GM04504 (cell line): ENCODE measurements at places on chromosomes 3 and 15.

GRCh38 chr15:45618813-45619212 is 16.0 kb upstream of the SQOR start:
- no peak for DNase-seq

DNA sequence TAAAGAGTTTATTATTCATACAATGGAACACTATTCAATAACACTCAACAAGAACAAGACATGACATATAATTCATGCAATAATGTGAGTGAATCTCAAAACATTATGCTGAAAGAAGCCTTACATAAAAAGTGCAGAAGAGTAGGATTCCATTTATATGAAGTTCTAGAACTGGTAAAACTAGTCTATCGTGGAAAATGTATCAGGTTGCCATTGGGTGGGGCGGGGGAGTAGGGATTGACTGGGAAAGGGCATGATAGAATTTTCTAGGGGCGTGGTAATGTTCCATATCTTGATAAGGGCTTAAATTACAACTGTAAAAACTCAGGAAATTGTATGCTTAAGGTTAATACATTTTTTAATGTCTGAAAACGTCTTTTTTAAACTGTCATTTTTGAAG is 247.9 kb downstream of the SATB1 start:
- no peak for DNase-seq

DNA sequence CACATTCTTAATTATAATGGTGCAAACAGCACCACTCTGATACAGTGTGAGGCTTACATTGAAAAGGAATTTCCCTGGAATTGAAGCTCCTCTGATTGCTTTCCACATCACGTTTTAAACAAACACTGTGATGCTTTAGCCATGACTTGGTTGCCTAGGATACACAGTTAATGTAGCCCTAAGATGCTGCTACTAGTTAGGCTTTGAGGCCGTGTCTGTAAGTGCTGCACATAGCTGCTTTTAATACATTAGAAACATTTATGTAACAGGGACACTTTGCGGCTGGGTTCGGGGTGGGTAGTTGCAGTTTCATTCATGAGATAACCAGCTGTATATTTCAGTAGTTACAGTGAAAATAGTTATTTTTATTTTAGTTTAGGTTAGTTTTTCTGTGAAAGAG is 334.7 kb downstream of the NLGN1 start:
- no peak for DNase-seq

DNA sequence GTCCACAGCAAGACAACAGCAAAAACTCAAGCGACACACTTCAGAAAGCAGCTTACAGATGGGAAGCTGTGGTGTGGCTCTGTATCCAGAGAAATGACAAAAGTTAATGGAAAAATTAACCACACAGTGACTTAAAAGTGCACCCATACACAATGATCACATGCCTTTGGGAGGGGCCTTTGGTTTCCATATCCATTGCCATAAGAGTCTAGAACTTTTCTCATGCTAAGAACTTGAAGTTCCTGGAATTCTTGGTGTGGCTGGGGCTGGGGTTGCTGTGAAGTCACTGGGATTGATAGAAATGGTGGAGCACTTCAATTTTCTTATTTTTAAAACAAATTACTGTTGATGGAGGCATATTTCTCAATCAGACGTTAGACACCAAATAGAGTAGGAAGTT is 108.6 kb upstream of the FEZF2 start:
- no peak for DNase-seq

- no peak for DNase-seq
Measured at GRCh38 chr15:87597346-87598052, 659.0 kb downstream of the NTRK3 start.

DNA sequence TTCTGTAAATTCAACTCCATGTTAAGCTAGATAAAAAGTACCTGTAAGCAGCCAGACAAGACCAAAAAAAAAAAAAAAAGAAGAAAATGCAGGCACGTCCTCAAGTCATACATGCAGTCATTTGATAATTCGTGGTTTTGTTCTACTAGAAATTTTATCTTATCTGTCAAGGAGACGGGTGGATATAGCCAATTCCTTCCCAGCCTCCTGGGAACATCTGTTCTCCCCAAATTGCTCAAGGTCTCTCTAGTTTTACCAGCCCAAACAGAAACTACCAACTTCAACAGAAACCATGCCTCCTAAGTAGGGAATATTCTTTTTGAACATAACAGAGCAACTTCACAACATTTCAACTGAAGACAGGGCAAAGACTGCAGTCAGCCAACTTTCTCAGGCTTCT is 19.5 kb downstream of the RYK start:
- no peak for DNase-seq

DNA sequence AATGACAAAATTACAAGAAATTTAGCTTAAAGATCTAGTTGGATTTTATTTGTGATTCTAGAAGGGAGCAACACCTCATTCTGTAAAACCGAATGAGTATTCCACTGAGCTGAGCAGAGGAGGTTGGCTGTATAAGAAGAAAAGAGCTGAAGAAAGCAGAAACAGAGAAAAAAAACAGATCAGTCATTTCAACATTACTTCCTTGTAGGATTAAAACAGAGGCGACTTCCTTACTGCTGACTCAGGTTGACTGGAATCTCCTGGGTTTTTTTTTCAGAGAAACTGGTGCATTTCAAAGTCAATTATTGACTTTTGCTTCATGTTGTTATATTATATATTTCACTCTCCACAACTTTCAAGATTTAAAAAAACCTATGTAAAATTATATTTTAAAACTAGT is 368.1 kb upstream of the UBE2E2 start:
- DNase-seq: no peak

DNA sequence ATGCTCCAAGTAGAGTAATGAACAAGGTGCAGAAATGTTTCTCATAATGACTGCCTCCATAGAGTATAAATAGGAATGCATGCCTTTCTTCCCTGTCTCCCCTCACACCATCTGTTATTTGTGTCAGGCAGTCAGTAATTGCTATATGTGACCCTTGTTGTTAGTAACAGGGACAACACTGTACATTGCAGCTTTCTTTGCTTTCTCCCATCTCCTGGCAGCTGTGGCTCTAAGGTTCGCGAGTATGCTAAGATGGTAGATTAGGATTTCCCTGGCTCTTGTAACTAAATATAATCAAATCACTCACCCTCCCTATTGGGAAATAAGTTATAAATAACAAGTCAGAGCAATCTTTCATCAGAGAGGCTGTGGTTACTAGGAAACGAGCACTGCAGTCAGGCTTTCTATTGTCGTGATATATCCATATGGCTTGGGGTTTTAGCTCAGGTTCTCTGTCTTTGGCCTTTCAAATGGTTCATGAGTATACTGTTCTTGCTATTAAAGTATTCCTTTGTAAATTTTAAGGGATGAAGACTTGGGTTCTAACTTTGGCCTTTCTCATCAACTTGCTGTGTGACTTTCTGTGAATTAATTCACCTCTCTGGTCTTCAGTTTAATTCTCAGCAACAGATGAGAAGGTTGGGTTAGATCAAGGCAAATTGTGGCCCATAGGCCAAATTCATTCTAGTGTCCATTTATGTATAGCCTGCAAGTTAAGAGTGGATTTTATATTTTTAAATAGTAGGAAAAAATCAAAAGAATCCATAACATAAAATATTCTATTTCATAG is 8.1 kb upstream of the MINDY4B start:
- no peak for DNase-seq

- DNase-seq: no peak
Measured at GRCh38 chr15:85473455-85473854, 93.1 kb downstream of the AKAP13 start.

DNA sequence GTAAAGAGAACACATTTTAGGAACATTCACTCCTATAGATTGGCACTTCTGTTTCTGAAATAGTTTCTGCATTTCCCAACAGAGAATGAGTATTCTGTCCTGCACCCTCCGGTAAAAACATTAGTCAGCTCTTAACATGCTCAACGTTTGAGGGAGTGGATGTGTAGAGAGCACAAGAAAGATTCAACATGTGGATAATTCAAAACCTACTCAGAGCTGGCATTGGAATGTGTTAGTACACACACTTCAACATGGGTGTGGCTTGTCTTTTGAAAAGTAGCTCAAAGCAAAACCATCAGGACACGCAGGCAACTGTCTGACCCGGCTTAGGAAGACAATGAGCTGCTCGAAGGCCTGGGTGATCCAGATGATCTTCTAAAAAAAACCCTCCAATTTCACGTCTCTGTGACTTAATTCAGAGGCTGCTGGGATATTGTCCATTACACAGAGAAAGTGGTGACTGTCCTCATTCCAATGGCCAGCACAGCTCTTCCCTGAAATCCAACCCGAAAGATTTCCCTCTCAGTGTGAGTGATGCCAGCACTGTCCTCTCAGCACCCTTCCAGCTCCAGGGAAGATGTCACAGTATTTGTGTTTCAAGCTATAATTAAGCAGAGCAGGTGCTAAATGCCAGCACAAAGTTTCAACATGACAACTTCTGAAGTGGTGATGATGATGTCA is 18.1 kb downstream of the FBN1 start:
- DNase-seq: peak; percentile 61

DNA sequence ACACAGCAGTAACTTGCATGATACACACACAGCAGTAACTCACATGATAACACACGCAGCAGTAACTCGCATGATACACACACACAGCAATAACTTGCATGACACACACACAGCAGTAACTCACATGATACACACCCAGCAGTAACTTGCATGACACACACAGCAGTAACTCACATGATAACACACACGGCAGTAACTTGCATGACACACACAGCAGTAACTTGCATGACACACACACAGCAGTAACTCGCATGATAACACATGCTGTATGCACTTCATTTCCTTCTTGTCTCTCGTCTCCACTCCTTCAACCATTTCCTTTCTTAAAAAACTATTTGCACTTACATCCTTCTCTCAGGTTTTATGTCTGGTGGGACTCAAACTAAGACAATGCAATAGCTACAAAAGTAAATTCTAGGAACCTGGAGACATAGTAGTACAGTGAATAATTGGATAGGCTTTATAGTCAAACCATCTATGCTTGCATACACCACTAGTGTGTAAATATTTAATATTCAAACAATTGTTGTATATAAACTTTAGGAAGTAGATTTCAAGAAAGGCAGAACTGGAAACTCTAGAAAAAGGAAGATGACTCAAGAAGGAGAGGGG is 130.8 kb downstream of the UACA start:
- no peak for DNase-seq

DNA sequence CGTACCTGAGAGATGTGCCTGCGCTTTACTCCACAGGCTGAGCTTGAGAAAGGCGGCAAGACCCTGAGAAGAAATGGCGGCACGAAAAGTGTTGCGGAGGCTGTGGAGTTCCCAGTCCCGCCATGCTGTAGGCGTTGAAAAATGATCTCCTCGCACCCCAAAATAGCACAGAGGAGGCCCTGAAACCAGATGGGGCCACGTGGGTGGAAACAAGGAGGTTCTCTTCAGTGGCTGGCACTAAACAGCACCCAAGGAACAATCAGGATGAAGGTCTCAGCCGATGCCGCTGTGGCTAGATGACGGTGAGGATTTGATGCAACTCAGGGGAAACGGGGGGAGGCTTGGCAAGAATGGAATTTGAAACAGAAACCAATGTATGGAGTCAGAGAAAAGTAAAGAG is 57.3 kb downstream of the TMEM212 start:
- no peak for DNase-seq

DNA sequence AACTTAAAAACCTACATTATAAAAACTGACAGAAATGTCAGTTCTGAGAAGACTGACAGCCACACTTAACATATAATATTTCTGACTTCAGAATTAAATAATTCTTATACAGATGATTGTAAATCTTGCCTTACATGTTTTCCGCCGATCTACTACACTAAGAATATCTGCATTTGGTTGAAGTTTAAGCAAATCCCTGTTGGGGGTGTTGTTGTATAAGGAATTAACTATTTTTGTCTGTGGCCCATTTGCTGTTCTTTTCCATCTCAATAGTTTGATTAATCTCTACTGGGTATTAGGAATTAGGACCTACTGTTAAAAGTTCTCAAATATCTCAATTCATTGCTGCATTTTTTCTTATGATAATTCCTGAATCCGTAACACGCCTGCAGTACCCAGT is 838.3 kb upstream of the ROBO1 start:
- DNase-seq: no peak

DNA sequence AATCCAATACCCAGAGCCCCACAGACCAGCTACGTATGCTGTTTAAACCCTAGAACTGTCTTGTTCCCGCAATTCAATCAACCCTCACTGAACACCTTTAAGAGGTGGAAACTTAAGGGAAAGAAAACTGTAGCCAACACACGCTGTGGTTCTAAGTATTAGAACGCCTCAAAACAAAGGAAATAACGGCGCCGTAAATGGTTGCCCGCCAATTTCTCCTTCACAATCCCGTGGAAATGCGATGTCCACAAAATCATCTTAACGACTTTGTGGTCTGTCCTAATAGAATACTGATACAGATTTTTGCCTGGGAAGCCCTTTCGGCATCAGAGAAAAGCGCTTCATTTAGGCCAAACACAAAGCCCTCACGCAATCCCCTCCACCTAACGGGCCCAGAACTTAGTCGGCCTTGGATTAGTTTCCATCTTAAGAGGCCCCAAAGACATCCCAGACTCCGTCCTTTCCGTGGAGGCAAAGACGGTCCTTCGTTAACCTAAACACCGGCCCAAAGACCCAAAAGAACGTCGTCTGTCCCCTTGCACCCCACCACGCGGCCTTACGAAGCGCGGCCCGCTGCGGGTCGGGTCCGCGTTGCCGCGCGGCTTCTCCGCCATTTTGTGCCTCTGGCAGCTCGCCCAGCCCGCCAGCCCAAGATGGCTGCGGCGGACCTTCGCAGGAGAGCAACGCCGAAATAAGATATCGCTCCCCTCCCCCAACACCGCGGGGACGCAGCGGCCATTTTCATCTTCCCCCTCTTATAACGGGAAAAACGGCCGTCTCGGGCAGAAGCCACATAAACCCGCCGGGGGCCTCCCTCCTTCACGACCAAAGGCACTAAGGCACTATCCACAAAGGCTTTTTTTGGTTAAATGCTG is 763 bp downstream of the TRA2B start:
- peak; percentile 72 for DNase-seq

- DNase-seq: no peak
Measured at GRCh38 chr3:183212096-183212495, 41.0 kb upstream of the B3GNT5 start.

GRCh38 chr15:73240866-73241499 is 127.8 kb downstream of the HCN4 start:
- peak; percentile 23 for DNase-seq

GRCh38 chr3:4979428-4980228 is at the start of gene BHLHE40:
TSS of gene BHLHE40 (plus strand) at chr3:4979437. CDS start at chr3:4979719, 282 bp downstream.
- DNase-seq: no peak
